CD4-positive, alpha-beta memory T cell (primary cell): ENCODE measurements at places on chromosomes 2 and 18. TPM values are rescaled to one million over a fixed set of nuclear protein-coding genes. Genes with fewer than 3 reads are reported as not detected.

DNA sequence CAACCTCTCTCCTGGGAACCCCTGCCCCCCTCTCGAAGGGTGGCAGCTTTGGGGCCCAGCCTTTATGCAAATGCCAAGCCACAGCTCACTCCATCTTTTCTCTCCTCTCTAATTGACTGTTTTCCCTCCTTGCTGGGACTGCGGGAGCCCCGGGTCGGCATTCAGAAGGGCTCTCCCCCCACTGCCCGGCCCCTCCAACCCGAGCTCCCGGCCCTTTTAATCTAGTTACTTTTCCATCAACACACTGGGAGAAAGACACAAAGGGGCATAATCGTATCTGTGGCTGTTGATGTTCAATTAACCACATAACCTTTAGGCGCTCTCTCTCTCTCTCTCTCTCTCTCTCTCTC, 95.4 kb downstream of the INHBB start:
- no peak overlapping the region for H3K4me3 ChIP-seq
- peaks cover 4% of the 10 kb centered on the region for H3K4me1 ChIP-seq
- H3K27ac ChIP-seq, result no peak overlapping the region
- DNase-seq, result no peak

DNA sequence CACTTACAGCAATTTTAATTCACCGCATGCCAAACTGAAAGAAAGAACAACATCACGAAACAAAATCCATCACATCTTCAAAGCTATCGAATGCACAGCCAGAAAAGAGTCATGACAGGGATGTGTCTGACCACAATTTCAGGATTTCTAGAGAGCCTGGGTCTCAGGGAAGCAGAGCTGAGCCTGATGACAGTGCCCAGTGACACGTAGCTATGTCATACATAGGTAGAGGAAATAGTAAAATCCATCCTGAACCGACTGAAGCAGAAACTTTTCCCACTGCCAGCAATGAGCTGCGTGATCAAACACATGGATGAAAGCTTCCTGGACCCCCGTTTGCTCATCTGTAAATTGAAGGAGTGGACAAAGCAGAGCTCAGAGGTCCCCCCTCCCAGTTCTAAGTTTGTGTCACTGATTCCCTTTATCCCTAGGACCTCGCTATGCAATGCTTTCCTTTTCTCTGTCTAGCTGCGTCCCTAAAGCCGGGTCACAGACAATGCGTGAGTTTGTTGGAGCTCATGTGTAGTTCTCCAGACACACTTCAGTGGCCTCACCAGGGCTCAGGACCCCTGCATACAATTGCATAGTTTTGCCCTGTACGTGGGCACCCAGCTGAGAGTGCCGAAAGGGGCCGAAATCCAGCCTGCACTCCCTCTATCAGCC, 37.6 kb downstream of the CCBE1 start:
- no peak overlapping the region for H3K4me3 ChIP-seq
- no peaks in the 10 kb centered on the region for H3K36me3 ChIP-seq
- H3K27me3 ChIP-seq, result no peaks in the 10 kb centered on the region
- H3K4me1 ChIP-seq, result no peaks in the 10 kb centered on the region
- H3K27ac ChIP-seq, result no peak overlapping the region

DNA sequence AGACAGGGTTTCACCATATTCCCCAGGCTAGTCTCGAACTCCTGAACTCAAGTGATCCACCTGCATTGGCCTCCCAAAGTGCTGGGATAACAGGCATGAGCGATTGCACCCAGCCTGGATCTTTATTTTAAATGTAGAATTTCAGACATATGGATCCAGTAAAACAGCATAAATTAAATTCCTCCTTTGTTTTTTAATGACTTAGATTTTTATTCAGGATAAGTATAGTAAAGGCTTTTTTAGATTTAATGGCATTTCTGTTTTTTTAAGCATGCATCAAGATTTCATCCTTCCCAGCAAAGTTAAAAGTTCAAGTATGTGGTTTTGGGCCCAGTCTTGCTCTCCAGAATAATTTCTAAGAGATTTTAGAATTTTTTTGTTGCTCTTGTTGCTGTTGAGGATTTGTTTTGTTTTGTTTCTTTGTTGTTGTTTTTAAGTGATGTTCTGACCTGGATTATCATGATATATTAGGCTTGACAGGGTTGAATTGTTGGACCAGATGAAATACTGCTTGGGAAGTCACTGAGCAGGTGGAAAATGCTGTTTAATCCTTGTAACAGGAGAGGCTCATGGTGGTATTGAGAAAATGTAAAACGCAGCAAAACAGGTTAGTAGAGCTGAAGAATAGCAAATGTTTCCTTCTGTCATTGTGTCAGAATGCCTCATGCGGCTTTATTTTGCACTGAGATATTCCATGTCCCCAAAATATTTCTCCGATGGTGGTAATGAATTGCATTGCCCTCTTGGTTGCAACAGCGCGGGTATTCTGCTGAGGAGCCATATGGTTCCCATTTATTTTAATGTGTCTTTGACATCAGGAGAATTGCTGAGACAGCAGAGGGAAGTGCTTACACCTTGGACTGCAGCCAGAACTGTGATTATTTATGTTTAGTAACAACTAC, 147.9 kb downstream of the GALNT3 start:
- no peak for DNase-seq
- H3K27ac ChIP-seq, result no peak overlapping the region
- H3K4me3 ChIP-seq, result no peak overlapping the region

Gene DTNA
- polyA plus RNA-seq, result not detected
